Right lobe of liver (tissue), 6 donors: ENCODE measurements at places on chromosomes 7 and 10.
A peak's percentile ranks its signal among the peaks of the same experiment; 100 is the strongest.

- no peak for DNase-seq
Observed at GRCh38 chr10:5557799-5558771, 33.3 kb downstream of the CALML3 start.

- no peak for DNase-seq
Observed at GRCh38 chr10:119640875-119641526, 10.2 kb upstream of the BAG3 start.

DNA sequence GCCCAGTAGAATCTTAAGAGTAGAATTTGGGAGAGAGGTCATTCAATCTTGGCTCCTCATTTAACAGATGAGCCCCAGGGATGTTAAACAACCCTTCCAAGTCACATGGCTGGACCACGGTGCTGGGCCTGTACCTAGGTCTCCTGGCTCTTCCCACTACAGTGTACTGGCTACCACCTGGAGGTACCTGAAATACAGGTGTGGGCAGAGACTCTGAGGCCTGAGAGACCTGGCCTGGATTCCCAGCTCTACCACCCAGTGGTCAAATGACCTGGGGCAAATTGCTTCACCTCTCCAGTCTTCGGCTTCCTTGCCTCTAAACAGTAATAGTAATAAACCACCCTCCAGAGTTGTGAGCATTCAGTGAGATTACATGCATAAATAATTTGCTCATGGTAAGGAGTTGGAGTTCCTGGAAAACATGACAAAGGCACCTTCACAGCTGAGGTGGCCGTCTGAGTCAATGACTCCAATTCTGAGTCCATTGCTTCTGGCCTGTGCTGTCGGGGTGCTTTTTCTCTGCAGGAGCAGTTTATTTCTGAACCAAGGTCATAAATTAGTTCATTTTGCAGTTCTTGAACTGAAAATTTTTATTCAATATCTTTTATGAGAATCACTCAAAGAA is 2.7 kb downstream of the GOT1 start:
- DNase-seq = no peak

GRCh38 chr10:22934726-22935125 is 6.9 kb downstream of the ARMC3 start:
- DNase-seq = no peak

- peak; percentile 50 for DNase-seq
Observed at GRCh38 chr10:97640868-97641811, 669 bp downstream of the PI4K2A start.

GRCh38 chr7:152862856-152863255 is 103.3 kb downstream of the ACTR3B start:
- DNase-seq = peak; percentile 19

GRCh38 chr7:74149603-74150002 is 24.6 kb upstream of the EIF4H start:
- DNase-seq = no peak

GRCh38 chr10:51000164-51000563 is 74.1 kb upstream of the PRKG1 start:
- no peak for DNase-seq

GRCh38 chr10:48452879-48453412 is 146.5 kb downstream of the MAPK8 start:
- DNase-seq = no peak

- no peak for DNase-seq
Observed at GRCh38 chr10:60669501-60669900, 108.8 kb upstream of the CDK1 start.

DNA sequence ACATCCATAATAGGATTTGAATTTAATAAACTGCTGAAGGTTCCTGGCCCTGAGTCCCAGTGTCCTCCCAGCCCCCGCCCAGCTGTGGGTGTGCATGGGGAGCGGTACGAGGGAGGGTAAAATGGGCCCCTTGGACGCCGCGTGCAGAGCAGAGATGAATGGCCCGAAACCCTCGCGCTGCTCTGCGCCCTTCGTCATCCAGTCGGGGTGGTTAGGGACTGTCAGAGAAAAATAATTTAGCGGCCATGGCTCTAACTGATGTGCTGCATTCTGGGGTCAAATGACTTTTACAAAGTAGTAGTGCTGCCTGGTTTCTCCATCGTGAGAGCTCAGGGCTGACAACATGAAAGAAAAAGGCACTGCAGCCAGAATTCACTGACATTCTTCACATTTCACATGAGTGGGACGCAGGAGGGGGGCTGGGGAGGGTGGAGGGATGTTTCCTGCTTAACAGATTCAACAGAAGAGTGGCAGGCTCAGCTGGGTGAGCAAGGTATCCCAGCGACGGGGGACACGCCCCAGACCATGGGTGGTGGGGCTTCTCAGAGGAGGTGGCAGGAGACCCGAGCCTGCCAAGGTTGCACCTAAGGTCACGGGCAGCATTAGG is 304.5 kb downstream of the WDR37 start:
- no peak for DNase-seq

GRCh38 chr10:87503886-87504285 is 807 bp upstream of the MINPP1 start:
- no peak for DNase-seq

- no peak for DNase-seq
Observed at GRCh38 chr7:121525155-121525819, 129.2 kb upstream of the FAM3C start.
